ENCODE measurements at places on chromosomes 16 and 17.

DNA sequence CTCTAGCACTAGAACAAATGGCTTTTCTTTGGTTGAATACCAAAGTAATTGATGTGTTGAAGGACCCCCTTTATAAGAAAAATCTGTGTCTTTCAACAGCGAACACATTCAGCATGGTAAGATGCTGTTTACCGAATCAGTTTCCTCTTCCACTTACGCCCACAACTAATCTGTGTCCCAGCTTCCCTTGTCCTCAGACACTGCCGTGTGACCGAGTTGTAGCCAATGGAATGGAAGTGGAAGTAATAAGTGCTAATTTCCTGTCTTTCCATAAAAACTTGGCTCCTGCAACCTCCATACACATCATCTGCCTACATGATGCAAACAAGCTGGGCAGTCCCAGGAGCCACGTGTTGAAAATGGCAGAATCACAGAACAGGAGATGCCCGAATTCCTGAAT lies 10.4 kb downstream of the CDIPT start:
- DNase-seq = no peak

DNA sequence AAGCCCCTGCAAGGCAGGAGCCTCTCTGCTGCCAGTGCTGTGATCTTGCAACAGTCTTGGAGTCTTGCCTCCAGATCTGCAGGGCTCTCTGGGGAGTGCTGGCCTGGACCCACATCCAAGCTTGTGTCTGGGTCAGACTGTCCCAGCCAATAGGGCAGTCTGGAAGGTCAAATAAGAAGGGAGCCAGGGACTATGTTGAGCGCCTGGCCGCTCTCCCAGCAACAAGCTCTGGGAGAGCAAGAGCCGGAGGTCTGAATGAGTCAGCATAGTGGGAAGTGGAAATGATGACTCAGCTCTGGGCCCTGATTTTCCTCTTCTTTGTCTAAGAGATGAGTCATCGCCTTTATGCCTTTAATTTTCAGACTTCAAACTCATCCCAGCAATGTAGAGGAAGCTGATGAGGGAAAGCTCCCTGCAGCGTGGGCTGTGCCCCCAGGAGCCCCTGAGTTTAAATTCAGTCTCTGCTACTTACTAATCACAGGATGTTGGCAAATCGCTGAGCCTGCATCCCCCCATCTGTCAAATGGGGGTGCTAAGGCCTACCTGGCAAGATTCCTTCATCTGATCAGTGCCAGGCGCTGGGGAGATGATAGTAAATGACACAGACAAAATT lies 43.6 kb upstream of the HAPSTR1 start:
- peak; percentile 93 for DNase-seq

DNA sequence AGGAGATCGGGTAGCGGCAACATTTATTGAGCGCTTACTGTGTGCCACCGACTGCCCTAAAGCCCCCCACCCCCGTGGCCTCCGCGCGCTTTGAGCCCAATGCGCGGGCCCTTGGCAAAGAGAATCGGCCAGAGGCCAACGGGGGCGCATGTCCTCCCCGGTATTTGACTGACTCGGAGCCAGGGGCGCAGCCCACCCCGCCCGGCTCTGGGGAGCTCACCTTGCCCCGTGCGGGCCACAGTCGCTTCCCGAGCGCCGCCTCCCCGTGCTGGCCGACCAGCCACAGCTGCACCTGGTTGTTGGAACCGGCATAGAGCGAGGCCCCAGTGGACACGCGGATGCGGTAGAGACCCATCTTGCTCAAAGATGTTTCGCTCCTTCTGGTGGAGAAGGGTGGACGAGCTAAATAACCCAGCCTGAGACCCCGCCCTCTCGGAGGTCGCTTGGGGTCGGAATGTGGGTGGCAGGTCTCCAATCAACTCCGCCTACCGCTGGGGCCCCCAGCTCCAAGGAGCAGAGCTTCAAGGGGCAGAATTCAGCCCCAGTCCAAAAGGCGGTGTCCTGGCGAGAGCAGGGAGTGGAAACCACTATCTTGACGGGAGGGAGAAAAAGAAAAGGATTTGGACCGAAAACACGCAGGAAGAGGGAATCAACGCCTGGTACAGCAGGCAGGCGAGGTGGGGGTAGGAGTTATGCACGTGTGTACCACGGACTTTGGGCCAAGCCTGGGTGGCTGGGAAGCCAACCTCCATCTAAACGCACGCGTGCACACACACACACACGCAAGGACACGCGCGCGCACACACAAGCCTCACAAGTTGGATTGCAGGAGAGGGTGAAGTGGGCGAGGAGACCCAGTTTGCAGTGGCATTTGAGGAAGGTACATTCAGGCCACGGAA lies at the start of gene ALOX15:
TSS of gene ALOX15 (minus strand) at position 382 of the 899 bp plus-strand sequence. CDS start at position 355, 27 bp downstream.
- DNase-seq = no peak

- peak; percentile 90 for DNase-seq
Observed at GRCh38 chr17:43418441-43419374, 19.9 kb downstream of the ARL4D start.

GRCh38 chr16:84617041-84617790 lies 662 bp downstream of the COTL1 start:
- no peak for DNase-seq
